ENCODE measurements at places on chromosomes 2 and 18.

- DNase-seq = no peak
Measured at GRCh38 chr2:168211664-168212163, 35.7 kb downstream of the STK39 start.

GRCh38 chr2:199197448-199197847 lies 260.3 kb downstream of the SATB2 start:
- no peak for DNase-seq

GRCh38 chr2:60465736-60466135 lies 87.7 kb downstream of the BCL11A start:
- no peak for DNase-seq

DNA sequence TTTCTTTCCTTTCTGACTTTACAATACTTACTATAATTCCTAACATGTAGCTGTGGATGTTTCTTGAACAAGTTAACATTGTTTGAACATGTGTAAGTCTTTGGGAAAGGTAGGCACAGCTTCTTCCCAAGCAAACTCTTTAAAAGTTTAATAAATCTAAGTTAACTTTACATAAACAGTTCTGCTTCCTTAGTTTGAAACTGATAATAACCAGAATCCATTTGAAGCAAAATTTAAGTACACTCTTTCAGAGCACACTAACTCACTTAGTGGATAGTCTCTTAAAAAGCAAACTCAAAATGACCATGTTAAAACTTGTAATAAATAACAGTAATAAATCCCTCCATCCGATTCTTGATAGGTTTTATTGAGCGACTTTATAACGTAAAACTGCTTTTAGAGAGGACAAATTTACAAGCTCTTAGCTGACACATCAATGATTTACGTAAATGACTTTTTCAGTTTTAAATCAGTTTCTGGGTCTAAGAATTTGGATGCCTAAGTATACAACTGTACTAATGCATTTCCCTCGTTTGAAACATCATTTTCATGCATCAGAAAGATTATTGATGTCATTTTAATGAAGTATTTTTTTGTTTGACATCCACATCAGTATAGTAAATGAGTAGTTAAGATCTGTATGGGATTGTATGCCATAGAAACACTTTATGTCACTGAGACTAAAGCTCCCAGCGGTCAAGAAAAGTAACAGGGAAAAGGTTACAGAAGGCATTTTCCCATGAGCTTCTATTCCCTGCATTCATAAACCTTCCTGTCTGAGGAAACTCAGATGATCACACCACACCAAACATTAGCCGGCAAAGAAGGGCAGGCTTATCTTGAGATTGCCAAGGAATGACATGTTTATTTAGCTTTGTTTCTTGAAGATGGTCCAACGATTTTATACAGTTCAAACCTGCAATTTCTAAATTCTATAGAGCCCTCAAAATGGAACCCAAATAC lies 67.5 kb downstream of the PDE1A start:
- no peak for DNase-seq

DNA sequence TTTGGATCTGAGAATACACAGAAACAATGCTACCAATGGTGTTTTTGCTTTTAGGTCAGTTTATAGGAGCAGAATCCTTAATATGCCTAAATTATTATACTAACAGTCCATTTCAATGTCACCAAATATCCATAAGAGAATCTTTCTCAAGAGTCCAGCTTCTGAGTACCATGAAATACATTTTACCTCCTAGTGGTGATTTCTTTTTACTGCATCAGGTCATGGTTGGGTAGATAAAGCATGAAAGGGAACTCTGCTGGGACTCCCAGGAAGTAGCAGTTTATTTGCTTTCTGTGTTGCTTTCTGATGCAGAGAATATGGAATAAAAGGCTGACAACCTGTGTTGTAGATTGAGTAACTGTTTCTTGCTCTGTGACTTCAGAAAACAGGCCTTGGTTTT lies 115.6 kb downstream of the PPP1R1C start:
- no peak for DNase-seq

DNA sequence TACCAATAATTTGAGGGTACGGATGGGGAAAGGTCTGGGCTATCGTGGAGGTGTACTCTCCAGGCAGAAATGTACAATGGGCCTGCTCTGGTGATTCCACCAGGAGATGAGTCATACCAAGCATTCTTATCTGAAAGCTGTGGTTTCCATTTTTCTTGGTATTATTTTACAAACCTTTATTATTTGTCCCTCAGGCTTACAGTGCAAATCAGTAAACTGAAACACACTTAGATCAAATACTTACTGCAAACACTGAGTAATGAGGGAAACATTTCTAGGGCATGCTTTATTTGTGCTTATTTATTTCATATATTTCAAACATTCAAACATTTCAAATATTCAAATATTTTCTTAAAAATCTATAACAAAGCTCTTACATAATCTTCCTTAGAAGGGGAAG lies 319.8 kb downstream of the RND3 start:
- peak; percentile 11 for DNase-seq

GRCh38 chr18:31576670-31577069 lies 15.0 kb upstream of the TTR start:
- no peak for DNase-seq

DNA sequence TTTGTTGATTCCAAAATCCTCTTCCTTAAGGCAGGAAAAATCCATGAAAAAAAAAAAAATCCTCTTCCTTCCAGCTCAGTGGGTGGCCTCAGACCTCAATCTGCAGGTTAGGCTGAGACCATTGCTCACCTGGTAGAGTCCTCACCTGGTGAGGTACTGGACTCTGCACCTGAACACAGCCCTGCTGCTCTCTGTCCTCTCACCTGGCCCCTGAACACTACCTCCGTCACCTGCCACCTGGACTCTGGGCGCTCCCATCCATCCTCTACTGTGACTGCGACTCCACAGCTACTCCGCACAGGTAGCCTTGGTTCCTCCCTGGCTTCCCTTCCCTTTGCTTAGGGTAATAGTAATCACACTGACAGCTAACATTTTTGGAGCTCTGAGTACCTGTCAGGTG lies 22.1 kb downstream of the TYMS start:
- DNase-seq = peak; percentile 38

DNA sequence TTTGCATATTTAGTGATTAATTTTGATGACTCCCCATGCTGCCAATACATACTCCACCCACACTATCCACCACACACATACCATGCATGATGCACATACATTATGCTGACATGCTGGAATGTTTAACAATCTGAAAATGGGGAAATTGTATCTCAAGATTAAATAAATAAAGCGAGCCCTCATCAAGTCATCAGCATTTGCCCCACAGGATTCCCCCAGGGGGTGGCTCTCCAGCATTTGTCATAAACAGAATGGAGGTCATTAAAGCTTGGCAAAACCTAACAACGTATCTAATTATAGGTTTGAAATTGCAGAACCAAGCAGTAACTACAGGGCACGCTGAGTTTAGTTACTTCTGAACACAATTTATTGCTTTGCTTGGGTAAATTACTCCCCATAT lies 141.2 kb upstream of the TACR1 start:
- DNase-seq = no peak

DNA sequence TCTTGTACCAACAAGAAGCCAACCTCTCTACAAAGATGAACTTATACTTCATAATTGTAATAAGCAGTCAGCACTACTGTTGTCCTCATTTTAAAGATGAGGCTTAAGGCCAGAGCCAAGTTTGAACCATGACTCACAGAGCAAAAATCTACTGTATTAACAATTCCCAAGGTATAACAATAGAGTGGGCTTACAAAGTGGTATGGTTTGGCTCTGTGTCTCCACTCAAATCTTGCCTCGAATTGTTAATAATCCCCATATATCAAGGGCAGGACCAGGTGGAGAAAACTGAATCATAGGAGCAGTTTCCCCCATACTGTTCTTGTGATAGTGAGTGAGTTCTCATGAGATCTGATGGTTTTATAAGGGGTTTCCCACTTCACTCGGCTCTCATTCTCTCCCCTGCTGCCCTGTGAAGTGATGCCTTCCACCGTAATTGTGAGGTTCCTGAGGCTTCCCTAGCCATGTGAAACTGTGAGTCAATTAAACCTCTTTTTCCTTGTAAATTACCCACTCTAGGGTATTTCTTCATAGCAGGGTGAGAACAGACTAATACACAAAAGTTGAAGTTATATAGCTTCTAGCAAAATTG lies 19.5 kb downstream of the MRPL44 start:
- DNase-seq = no peak

DNA sequence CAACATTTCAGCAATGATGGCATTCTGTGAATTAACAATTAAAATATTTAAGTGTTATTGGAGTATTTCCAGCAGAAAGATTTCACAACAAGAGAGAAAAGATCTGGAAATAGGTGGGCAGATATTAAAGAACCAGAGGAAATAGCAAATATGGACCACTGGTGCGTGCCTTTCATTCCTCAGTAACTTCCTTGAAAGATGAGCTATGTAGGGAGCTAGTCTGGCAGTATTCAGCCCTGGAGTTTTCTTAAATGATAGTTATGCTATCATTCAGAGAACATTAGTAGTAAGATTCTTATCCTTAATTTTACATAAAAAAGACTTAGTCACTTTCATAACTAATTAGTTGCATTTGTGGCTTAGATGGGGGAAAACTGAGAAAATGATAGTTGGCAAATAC lies 41.5 kb downstream of the TANC1 start:
- DNase-seq = no peak

- no peak for DNase-seq
Measured at GRCh38 chr18:9130806-9131205, 5.8 kb upstream of the ANKRD12 start.

GRCh38 chr2:18559531-18560030 lies 872 bp downstream of the RDH14 start:
- DNase-seq = no peak

DNA sequence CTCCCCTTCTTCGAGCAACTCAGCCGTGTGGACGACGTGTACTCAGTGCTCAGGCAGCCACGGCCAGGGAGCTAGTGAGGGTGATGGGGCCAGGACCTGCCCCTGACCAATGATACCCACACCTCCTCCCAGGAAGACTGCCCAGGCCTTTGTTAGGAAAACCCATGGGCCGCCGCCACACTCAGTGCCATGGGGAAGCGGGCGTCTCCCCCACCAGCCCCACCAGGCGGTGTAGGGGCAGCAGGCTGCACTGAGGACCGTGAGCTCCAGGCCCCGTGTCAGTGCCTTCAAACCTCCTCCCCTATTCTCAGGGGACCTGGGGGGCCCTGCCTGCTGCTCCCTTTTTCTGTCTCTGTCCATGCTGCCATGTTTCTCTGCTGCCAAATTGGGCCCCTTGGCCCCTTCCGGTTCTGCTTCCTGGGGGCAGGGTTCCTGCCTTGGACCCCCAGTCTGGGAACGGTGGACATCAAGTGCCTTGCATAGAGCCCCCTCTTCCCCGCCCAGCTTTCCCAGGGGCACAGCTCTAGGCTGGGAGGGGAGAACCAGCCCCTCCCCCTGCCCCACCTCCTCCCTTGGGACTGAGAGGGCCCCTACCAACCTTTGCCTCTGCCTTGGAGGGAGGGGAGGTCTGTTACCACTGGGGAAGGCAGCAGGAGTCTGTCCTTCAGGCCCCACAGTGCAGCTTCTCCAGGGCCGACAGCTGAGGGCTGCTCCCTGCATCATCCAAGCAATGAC lies 4.8 kb downstream of the CTDSP1 start:
- peak; percentile 46 for DNase-seq

- peak; percentile 55 for DNase-seq
Measured at GRCh38 chr2:227862741-227863588, 8.5 kb upstream of the DAW1 start.

DNA sequence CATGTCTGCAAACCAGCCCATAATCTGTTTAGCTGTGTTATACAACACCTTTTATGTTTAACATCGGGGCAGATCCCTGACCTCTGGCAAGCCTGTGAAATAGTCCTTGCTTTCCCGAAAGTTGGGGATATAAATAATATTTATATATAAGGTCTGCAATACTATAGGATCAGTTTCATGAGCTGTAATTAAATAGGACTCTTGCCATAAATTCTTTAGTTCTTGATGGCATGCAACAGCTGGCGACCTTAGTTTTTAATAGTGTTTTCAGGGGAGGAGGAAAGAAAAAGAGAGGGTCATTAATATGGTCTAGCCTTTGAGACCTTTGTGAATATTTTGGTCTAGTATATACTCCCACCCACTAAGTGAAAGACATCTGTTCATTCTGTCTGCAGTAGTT lies 166.5 kb downstream of the MTX2 start:
- no peak for DNase-seq

- no peak for DNase-seq
Measured at GRCh38 chr2:28377984-28378678, 14.5 kb upstream of the FOSL2 start.

GRCh38 chr18:51833850-51834249 lies 506.1 kb upstream of the DCC start:
- DNase-seq = no peak
